ENCODE measurements at places on chromosomes 1 and 21.

- no peak for DNase-seq
Measured at GRCh38 chr1:45473302-45473701, 17.7 kb downstream of the TESK2 start.

- peak; percentile 67 for DNase-seq
Measured at GRCh38 chr1:161738627-161739287, 10.8 kb upstream of the DUSP12 start.

- no peak for DNase-seq
Measured at GRCh38 chr1:8653878-8654277, 163.6 kb downstream of the RERE start.

DNA sequence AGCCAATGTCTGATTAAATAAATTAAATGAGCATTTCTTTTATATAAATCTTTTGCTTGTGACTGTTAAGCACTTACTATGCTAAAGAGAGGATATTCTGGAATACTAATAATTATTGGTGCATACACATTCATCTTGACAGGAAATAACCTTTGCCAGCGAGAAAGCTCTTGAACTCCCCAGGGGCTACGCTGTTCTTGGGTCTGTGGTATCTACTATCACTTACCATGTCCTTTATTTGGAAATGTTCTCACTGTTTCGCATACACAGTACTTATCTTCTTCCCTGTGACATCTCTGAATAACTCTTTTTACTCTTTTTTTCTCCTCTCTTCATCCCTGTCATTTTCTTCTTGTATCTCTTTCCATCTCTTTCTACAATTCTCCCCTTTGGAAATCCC, 178.7 kb downstream of the GABPA start:
- DNase-seq: no peak

DNA sequence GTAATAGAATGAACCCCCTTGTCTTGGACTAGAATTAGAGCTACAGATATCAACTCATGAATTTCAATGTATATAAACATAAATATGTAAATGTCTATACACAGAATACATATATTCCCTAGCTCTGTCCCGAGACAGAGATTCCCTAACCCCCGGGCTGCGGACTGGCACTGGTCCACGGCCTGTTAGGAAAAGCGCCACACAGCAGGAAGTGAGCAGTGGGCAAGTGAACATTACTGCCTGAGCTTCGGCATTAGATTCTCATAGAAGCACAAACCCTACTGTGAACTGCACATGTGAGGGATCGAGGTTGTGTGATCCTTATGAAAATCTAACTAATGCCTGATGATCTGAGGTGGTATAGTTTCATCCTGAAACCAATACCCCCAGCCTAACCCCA, 51.2 kb downstream of the PIK3R3 start:
- no peak for DNase-seq

DNA sequence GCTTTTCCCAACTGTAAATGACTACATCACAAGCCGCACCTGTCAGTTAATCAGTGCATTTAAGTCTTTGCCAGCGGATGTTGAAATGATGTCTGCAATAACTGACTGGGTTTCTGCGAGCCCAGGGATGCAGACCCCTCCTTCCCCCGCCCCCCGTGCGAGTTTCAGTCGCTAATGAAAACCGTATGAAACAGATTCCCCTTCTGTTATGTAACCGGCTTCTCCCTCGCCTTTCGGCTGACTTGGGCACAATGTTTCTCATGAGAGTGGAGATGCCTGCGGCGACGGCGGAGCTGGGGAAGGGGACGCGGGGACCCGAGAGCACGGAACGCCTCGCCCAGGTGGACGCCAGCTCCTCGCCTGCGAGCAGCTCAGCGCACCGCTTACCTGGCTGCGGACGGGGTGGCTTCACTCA, 753 bp downstream of the KCNJ6 start:
- DNase-seq: no peak

DNA sequence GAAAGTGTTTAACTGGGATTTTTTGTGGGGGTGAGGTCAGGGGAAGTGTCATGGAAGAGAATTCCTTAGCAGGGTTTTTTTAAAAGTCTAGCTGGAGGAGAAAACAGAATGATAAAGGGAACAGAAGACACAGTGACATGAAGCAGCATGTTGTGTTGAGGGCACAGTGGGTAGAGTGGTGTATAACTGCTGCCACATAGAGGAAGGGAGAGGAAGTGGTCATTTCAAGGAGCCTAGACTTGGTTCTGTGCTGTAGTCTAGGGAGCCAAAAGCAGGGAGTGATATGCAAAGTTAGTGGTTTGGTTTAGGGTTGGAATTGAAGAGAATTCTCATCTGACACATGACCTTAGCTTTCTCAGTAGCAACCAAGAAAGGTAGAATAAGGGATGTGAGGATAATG, 10.2 kb downstream of the EEIG2 start:
- DNase-seq: no peak

GRCh38 chr1:227844320-227845146, 29.1 kb downstream of the PRSS38 start:
- no peak for DNase-seq

DNA sequence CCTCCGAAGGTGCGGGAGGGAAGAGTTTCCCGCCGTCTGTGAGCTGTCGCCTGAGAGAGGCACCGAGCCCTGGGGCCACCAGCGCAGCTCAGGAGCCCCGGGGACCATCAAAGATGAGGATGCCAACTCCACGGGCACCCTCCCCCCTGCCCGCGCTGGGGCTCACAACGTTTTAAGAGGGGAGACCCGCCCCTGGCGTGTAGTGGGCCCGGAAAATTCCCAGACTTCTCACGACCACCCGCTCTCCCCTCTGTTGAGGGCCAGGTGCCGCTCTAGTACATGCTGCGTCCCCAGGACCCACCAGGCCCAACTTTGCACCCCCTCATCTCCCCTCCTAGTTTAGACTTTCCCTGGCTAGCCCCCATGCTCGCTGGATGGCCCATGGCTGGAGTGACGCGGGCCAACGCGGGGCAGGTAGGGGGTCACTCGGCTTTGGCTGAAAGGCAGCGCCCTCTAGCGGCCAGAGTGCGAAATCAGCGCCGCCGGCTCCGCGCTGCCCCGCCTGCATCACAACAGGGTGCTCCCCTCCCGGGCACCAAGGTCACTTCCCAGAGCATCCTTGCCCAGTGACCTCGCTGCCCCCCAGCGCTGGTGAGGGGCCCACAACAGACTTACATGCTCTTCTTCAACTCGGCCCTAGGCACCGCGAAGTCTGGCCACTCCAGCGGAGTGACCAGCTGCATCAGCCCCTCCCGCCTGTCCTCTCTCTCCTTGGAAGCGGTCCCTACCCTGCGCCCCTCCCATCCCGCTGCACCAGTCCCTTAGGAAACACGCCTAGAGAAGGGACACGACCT, 1.8 kb downstream of the CD160 start:
- DNase-seq: peak; percentile 77

- no peak for DNase-seq
Measured at GRCh38 chr1:33442141-33442540, 11.2 kb upstream of the PHC2 start.

- no peak for DNase-seq
Measured at GRCh38 chr1:226344441-226345259, 35.7 kb upstream of the LIN9 start.

GRCh38 chr1:183033205-183033604, 10.0 kb downstream of the LAMC1 start:
- peak; percentile 26 for DNase-seq

- DNase-seq: peak; percentile 50
Measured at GRCh38 chr1:89545264-89546038, 20.8 kb downstream of the LRRC8B start.

- no peak for DNase-seq
Measured at GRCh38 chr1:92442351-92442750, 44.4 kb downstream of the GFI1 start.

DNA sequence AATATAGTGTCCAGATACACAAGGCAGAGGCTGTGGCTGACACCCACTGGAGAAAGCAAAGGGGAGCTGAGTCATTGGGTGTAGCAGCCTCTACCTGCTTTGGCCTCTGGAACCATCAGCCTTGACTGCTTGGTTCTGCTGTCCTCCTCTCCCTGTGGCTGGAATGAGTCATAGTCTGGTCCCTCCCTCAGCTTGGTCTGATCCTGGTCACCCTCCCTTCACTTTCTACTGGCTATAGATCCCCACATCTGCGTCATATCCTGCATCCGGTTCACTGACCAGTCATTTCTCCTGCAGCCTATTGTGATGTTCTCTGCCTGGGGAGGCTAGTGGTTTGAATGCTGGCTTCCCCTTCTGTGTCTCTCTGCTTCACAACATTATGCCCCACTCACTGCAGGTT, 372.8 kb upstream of the DAB1 start:
- no peak for DNase-seq

GRCh38 chr1:192914696-192915095, 105.9 kb downstream of the RGS2 start:
- no peak for DNase-seq

DNA sequence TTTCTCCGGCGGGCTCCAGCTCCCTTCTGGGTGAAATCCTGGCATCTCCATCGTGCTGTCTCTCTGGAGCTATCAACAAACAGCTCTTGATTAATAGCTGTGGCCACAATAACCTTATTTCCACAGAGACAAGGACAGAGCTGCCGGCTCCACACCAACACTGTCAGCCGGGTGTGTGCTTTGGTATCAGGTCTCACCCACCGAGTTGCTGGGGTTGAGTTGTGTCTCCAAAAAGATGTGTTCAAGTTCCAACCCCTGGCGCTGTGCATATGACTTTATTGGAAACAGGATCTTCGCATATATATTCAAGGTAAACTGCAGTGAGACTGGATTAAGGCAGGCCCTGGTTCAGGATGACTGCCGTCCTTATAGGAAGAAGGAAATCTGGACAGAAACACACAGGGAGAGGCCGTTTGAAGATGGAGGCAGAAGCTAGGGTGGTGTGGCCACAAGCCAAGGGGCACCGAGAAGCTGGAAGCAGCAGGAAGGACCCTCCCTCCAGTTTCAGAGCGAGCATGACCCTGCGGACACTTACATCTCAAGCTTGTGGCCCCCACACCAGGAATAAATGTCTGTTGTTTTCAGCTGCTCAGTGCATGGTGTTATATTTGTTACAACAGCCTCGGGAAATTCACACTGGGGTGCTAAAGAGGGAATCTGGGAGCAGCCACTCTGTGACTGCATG, 88.4 kb upstream of the TMPRSS2 start:
- DNase-seq: no peak

DNA sequence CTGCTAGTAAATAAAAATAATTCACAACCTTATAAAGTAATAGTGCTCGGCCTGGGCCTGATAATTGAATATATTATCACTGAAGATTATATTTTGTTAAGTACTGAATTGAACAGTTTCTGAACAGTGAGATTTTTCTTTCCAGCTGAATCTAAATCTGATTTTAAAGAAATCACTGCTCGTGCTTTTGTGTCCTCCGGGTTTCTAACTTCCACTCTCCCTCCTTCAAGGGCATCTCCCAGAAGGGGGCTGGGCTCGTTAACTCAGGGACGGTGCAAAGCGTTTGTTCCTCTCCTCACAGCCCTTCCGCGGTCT, 823 bp upstream of the KIF1B start:
- DNase-seq: no peak

DNA sequence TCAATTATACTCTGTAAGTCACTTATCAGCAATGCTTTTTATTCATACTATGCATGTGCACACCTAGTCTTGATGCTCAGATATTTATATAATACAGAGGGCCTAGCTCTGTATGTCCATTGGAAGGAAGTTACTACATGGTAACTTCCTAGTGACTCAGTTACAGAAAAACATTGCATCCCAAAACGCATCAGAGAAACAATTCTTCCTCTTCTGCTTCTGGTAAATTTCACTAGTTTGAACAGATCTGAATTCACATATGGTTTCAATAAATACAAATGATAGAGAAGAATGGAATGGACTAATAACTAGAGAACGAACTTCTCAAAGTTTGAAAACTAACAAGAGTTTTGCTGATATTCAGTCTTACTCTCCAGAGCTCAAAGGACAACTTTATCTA, 811.3 kb upstream of the ADGRL2 start:
- DNase-seq: no peak

DNA sequence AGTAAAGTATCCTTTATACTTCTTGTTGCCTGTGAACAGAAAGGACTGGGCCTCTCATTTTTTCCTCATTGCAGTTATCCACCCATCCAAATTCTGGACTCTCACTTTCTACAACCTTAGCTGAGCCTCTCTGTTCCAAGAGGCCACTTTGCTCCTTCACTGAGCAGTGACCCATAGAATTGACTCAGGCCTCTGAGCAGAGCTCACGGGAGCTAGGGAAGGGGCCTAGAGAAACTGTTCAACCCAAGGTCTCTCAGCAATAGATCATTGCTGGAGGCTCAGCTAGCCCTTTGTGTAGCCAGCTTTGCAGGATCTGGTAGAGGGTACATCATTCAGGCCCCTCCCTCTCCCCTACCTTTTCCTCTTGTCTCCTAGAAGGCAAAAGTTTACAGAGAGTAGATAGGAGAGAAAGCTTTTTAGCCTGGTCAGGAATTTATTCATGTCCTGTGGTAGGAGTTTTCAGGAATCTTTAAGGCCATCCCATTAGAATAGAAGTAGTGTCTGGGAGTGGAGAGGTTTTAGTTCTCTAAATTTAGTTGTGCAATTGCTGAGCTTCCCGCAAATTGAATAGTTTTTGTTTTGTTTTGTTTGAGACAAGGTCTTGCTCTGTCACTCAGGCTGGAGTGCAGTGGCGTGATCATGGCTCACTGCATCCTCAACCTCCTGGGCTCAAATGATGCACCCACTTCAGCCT, 6.7 kb downstream of the INTS3 start:
- no peak for DNase-seq

- no peak for DNase-seq
Measured at GRCh38 chr1:24336075-24336474, 16.9 kb downstream of the GRHL3 start.

- DNase-seq: no peak
Measured at GRCh38 chr1:221718381-221719277, 23.3 kb downstream of the DUSP10 start.

DNA sequence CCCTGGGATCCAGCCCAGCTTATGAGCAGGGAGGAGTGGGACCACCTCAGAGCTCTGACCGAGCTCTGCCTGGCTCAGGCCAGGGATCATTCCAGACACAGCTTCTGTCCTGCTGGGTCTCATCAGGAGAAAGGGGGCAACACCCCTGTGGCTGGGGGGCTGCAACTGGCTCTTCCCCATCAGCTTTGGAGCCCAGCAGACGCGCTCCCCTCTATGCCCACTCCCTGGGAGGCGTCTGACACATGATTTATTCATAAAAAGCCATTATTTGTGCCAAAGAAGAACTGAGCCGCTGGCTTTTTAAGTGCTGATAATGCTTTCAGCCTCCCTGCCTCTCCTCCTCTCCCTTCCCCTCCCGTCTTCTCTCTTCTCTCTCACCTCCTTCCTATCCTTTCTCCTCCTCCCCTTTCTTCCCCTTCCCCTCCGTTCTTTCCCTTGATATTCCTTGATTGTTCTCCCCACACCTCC, 25.0 kb downstream of the FOXO6 start:
- no peak for DNase-seq
